ENCODE measurements at places on chromosomes 1 and 21. TPM values are rescaled to one million over a fixed set of nuclear protein-coding genes. Genes with fewer than 3 reads are reported as not detected.

DNA sequence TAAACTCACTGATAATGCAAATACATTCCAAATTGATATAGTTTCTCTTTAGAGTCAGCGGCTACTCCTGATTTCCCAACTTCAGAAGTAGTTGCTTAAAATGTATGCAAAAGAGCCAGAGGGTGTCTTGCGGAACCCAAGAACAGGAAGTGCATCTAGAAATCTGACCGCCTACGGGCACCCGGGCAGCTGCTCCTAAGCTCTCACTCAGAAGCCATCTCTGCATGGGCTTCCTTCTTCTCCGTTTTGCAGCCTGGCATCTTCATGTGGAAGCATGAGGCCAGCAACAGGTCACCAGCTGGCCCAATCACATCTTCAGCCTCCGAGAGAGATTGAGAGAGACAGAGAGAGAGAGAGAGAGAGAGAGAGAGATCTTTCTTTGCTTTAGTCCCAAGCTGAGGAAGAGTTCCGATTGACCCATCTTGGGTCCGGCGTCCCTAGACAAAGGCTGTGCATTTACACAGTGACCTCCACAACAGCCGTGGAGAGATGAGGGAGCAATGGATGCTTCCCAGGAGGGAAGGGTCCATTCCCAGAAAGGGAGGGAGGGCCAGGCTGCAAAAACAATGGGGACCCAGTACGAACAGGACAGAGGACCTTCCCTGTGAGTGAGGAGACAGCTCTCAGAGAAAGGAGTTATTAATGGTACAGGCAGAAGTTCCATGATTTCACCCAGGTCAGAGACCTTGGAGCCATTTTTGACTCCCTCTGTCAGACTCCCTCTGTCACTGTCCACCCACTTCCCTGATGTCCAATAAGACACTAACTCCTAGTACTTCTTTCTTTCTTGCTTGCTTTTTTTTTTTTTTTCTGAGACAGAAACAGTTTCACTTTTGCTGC is 28.2 kb upstream of the SLC30A1 start:
- H3K36me3 ChIP-seq = no peaks in the 10 kb centered on the region
- no peak overlapping the region for H3K4me3 ChIP-seq
- DNase-seq = no peak
- no peaks in the 10 kb centered on the region for H3K27me3 ChIP-seq
- H3K27ac ChIP-seq = no peak overlapping the region

- DNase-seq = no peak
- H3K4me1 ChIP-seq = no peaks in the 10 kb centered on the region
- no peaks in the 10 kb centered on the region for H3K36me3 ChIP-seq
- no peak overlapping the region for H3K27ac ChIP-seq
These were observed 27.1 kb downstream of the FAM78B start for GRCh38 chr1:166139735-166140134.

DNA sequence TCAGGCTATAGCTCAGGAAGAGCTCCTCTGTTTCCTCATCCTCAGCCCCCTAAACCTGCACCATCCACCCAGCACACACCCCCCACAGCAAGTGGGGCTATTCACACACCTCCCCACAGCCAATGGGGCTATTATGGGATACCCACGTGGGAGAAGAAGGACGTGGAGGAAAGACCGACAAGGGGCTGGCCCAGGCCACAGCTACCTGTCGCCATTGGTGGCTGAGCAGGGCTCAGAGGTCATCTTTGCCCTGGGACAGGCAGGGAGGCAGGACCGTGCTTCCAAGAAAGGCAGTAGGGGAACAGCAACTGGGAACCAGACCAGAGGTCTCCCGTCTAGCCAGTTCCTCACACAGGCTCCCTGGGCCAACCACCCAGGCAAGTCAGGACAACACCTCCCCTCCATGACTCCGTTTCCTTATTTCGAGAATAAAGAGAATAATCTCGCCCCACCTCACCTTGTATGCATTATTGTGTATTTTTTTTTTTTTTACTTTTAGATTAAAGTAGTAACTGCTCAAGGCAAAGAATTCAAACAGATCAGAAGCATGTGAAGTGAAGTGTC is 92.3 kb upstream of the TARDBP start:
- H3K4me1 ChIP-seq = no peaks in the 10 kb centered on the region
- H3K27me3 ChIP-seq = no peaks in the 10 kb centered on the region
- DNase-seq = no peak
- no peak overlapping the region for H3K27ac ChIP-seq

DNA sequence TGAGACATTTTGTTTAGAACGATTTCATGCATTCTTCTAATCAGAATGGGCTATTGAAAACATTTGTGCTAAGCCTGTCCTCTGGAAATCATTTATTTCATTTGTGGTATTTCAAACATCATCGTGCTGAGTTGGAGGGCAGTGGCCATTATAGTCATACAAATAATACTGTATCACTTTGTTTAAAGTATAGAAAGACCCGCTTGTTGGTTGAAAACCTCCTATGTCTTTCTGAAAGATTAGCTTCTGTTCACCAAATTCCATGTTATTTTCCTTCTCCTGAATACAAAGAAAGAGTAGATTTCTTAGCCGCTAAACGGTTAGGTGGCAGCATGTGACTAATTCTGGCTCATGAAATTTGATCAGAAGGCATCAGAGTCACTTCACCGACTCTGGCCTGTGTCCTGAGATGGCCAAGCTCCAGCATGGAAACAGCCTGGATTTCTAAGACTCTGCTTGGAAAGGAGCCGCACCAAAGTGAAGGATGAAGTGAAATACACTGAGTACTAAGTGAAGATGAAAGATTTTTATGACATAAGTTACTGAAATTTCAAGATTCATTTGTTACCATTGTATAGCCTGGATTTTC is 355.1 kb downstream of the USP25 start:
- H3K36me3 ChIP-seq = no peaks in the 10 kb centered on the region
- no peak overlapping the region for H3K27ac ChIP-seq
- DNase-seq = no peak
- H3K27me3 ChIP-seq = no peaks in the 10 kb centered on the region

DNA sequence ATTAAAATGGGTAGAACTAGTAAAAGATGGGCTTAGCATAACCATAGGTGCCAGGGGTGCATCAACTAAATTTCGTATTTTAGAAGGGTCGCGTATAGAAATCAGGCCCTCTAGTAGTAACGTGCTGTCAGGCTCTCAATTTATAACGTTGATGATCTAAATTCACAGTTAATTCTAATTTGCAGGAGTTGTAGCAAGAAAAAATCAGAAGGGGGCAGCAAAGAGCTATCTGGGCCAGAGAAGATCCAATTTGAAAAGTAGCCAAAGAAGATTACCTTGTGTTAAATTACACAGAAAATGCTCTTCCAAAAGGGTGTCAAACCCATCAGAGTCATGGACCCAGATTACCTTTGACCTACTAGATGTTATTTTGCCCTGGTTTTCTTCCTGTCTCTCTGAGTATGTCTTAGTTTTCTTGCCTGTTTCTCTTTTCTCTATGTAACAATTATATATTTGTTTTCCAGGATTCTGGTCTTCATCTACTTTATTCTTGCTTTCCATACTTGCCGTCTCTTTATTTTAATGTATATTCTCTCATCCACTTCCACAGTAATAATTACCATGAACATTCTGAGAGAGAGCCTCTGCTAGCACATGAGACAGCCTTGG is 1030.9 kb downstream of the AMY1C start:
- no peaks in the 10 kb centered on the region for H3K27me3 ChIP-seq
- H3K4me1 ChIP-seq = no peaks in the 10 kb centered on the region
- no peak overlapping the region for H3K27ac ChIP-seq
- H3K4me3 ChIP-seq = peak overlapping the region; percentile 33

GRCh38 chr1:63888984-63889383 is 115.2 kb downstream of the ROR1 start:
- no peaks in the 10 kb centered on the region for H3K27me3 ChIP-seq
- H3K4me3 ChIP-seq = no peak overlapping the region
- no peaks in the 10 kb centered on the region for H3K36me3 ChIP-seq
- no peaks in the 10 kb centered on the region for H3K4me1 ChIP-seq

DNA sequence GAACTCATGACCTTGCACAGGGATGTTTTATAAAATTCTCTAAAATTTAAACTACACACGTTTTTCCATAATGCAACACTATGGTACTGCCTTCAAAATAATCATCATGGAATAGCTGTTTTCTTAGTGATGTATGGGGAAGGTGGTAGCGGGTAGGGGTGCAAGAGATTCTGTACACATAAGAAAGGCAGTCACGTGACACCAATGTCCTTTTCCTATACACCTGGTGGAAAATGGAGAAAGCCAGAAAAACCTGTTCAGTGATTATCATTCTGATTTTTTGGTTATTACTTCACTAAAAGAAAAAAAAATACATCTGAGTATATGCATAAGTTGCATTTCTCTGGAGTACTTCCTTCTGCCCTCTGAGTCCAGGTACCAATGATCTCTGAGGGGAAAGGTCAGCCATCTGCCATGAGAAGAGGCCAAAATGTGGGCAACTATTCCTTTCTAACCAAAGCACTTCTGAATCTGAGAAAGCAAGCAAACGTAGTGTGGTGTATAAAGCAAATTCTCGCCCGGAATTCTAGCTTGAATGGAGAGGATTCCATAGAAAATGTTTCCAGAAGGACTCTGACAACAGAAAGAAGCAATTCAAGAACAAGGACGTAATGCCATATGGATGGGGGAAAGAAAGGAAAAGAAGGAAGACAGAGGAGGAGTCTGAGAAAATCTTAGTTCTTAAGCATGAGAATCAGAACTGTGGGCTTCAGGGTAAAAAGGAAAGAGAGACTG is 137.3 kb downstream of the RERE start:
- H3K27ac ChIP-seq = peak overlapping the region; percentile 32
- peaks cover 15% of the 10 kb centered on the region for H3K4me1 ChIP-seq
- H3K4me3 ChIP-seq = no peak overlapping the region
- no peaks in the 10 kb centered on the region for H3K36me3 ChIP-seq
- no peaks in the 10 kb centered on the region for H3K27me3 ChIP-seq

DNA sequence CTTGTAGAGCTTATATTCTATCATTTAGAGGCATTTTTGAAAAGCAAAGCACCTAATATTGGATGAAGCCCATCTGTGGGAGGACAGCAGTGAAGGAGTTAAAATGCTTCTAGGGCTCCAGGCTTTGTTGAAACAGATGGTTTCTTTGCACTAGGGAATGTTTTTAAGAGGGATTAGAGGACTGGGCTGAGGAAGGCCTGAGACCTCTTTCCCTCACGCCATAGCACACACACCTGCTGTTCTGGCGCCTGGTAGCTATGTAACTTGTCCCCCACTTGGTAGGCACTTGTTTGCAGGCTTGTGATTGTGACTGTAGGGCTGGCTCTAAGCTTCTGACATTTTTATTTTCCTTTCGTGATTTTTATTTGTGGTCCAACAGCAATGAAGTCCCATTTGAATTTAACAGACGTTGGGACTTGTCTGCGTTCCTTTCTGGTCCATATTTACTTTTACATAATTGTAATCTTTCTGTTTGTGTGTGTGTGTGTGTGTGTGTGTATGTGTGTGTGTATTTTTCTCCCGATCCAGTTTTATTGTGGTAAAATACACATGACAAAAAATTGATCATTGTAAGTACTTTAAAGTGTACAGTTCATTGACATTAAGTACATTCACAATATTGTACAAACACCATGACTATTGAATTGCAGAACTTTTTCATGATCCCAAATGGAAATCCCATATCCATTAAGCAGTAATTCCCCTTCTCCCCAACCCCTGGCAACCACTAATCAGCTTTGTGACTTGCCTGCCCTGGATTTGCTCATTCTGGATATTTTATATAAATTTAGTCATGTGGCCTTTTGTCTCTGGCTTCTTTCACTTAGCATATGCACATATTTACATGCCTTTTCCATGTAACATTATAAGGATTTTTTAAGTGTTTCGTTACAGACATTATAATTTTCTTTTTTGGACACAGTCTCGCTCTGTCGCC is 33.5 kb upstream of the MACF1 start:
- H3K4me3 ChIP-seq = no peak overlapping the region
- DNase-seq = peak; percentile 29
- no peaks in the 10 kb centered on the region for H3K36me3 ChIP-seq
- H3K4me1 ChIP-seq = peaks cover 36% of the 10 kb centered on the region
- no peak overlapping the region for H3K27ac ChIP-seq

- H3K4me1 ChIP-seq = peaks cover 30% of the 10 kb centered on the region
- peak overlapping the region; percentile 3 for H3K27ac ChIP-seq
- no peak overlapping the region for H3K4me3 ChIP-seq
- H3K36me3 ChIP-seq = peaks cover 31% of the 10 kb centered on the region
These were observed 12.7 kb downstream of the TPM3 start for GRCh38 chr1:154178911-154179811.

The KLHDC9 gene
- polyA plus RNA-seq = 4.7 TPM

The RIMS3 gene
- polyA plus RNA-seq = 2.9 TPM

The C1QC gene
- polyA plus RNA-seq = not detected

Data from SK-N-SH (cell line).